Putamen (tissue), 1 donor: ENCODE measurements at places on chromosomes 3 and 15.

GRCh38 chr15:68344600-68344999, 67.1 kb downstream of the FEM1B start:
- DNase-seq, result no peak

DNA sequence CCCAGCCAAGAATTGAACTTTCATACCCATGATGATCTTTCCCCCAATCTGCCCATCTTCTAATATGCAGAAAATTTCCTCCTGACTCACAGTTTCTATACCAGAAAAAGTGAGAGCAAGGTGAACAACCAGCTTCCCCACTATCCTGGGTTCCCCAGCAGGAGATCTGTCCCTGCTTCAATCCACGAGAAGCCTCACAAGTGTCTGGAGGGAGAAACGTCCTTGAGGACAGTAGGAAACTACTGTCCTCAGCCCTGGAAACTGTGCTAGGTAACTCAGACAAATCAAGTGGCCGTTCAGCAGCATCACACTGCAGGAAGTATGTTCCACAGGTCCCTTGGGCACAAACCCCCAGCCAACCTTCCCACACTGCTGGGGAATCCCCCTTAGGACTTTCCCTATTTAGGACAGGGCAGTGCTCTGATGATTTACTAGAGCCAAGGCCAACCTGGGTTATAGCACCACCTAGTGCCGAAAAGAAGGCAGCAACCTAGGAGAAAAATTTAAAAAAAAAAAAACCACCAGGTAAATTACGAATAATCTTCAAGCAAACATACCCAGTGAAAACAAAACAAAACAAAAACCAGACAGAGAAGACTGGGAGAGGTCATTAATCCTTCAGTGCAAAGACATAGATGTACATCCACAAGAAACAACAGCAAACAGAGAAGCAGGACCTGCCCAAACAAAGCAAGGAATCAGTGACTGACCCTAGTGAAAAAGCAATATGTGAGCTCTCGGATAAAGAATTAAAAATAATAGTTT, 36.0 kb downstream of the MORC1 start:
- DNase-seq, result no peak

GRCh38 chr3:59566481-59566975, 516.7 kb upstream of the CFAP20DC start:
- DNase-seq, result no peak

GRCh38 chr3:62562017-62562416, 188.7 kb upstream of the FEZF2 start:
- DNase-seq, result no peak

DNA sequence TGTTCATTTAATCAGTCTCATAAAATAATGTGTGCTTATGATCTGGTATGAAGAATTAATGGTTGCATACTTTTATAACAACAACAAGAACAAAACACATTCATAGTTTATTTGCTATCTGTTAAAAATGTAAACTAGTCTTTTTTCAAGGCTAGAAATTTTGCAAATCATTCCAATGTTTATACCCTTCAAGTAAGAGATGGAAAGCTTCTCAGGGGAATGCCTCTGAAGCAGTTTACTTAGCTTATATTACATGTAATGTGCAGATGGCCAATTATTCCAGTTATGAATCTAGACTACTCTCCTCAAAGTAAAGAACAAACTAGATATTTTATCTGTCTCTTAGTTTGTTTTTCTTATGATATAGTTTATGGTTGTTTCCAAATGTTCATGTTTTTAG, 575.4 kb downstream of the NAALADL2 start:
- DNase-seq, result no peak
